ENCODE measurements at places on chromosomes 5 and 9.

- no peak for DNase-seq
These were observed 3.6 kb upstream of the B4GALT1 start for GRCh38 chr9:33170464-33171415.

DNA sequence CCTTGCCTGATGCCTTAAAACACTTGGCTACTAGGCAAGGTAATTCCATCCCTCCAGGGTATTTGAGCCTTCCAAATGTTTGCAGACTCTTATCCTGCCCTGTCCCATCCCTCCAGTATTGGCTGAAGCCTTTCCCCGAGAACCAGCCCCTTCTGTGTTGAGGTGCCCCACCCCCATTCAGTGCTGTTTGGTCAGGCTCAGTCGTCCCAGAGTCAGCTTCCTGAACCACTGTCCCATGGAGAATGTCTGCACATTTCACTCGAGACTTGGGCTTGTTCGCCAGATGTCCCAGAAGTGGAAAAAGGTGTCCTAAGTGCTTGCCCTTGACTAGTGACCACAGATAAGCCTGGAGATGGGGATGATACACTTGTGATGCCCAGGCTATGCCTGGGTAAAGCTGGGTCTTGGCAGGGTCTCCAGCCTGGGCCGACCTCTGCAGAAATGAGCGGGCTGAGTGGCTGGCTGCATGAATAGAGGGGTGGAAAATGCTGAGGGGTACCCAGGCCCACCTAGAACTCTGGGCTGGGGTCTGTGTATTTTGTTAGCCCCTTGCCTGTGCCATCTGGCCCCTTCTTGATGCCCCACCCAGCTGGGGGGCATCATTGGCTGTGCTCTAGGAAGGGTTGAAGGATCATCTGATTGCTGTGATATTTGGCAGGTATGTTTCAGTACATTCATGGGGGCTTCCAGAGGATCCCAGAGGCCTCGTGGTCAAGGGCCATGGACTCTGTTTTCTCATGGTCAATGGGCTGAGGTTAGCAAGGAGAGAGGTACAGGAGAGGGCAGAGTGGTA lies 178.4 kb downstream of the MACROH2A1 start:
- no peak for DNase-seq

- DNase-seq, result no peak
These were observed 234.8 kb downstream of the RFK start for GRCh38 chr9:76159293-76159926.

GRCh38 chr9:35726931-35727330 lies 5.1 kb downstream of the TLN1 start:
- no peak for DNase-seq

DNA sequence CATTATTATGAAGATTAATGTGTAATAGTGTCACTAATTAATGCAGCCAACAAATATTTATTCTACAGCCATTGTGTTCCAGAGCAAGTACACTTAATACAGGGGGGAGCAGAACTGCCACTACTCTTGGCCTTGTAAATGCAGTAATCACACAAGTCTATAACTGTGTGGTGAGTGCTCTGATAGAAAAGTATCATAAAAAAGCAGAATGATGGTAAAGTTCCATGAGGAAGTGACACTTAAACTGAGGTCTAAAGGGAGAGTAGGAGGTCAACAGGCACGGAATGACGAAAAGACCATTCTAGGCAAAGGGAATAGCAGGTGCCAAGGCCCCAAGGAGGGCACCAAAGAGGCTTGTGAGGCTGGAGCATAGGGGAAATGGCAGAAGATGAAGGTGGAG lies 142.9 kb downstream of the OSTF1 start:
- DNase-seq, result no peak

DNA sequence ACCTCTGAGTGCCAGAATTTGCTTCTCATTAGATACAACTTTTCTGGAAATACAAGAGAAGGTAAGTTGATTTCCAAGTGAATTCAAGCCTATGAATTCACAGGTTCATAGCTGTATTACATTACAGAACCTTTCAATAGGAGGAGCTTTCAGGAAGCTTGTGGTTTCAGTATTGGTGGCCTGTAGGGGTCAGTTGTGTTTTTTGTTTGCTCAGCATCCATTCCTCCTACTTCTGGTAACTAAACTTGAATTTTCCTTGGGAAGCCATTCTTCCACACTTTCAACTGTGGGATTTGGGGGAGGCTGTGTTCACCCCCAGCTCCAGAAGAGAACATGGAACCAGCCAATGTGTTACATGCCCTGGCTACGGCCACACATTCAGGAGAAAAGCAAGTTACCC lies 5.6 kb upstream of the CYSTM1 start:
- no peak for DNase-seq

- no peak for DNase-seq
These were observed 300.0 kb downstream of the PIK3R1 start for GRCh38 chr5:68515514-68515913.

GRCh38 chr5:110865400-110866094 lies 126.7 kb downstream of the SLC25A46 start:
- DNase-seq, result no peak

- no peak for DNase-seq
These were observed 182.8 kb upstream of the GDNF start for GRCh38 chr5:38022631-38023030.

- DNase-seq, result no peak
These were observed 116.0 kb upstream of the OR13F1 start for GRCh38 chr9:104388071-104388470.

GRCh38 chr5:72372331-72372730 lies 52.2 kb downstream of the PTCD2 start:
- DNase-seq, result no peak

GRCh38 chr5:173298213-173298926 lies 29.8 kb downstream of the STC2 start:
- no peak for DNase-seq

- DNase-seq, result no peak
These were observed 74.2 kb upstream of the SUSD1 start for GRCh38 chr9:112249277-112249676.

DNA sequence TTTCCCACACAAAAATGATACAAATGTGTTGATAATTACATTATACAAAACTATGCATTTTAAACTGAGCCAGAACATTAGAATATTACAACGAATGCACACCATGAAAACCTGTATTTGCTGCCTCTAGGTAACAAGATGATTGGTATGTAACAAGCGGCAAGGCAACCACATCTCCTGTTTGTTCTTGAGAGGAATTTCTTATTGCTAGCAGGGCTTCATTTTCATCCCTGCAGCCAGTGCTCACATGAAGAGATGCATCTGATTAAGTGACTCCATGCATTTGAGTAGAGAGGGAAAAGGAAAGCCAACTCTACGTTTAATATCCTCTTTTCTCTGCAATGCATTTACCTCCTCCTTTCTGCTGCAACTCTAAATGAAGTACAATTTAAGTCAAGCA lies 36.6 kb downstream of the FRMD3 start:
- DNase-seq, result no peak

GRCh38 chr9:136199391-136200288 lies 5.3 kb downstream of the LHX3 start:
- no peak for DNase-seq

GRCh38 chr5:95759005-95759404 lies 27.9 kb downstream of the RHOBTB3 start:
- DNase-seq, result no peak

DNA sequence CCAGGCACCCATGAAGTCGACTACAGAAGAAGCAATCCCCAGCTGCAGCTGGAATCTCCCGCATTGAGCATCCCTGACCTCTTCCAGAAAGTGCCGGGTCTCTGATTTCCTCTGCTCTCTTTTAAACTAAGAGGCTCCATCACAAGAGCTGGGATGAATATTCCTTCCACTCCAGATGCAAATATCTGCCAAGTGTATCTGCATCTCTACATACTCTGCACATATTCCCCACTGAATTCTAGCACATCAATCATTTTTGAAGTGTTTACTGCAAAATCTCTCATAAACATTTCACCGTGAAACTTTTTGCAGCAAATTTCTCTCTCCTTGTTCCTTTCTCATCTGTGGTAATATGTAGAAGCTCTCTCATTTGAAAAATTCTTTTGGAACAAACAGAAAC lies 161.5 kb downstream of the GABRB2 start:
- DNase-seq, result no peak
